ENCODE measurements at places on chromosomes 2 and 18. TPM values are rescaled to one million over a fixed set of nuclear protein-coding genes. Genes with fewer than 3 reads are reported as not detected.

- H3K27ac ChIP-seq = no peak overlapping the region
- no peaks in the 10 kb centered on the region for H3K27me3 ChIP-seq
- H3K36me3 ChIP-seq = no peaks in the 10 kb centered on the region
- no peak overlapping the region for H3K4me3 ChIP-seq
- H3K4me1 ChIP-seq = no peaks in the 10 kb centered on the region
- no peak for DNase-seq
Observed at GRCh38 chr2:178845566-178846457, 38.6 kb upstream of the TTN start.

DNA sequence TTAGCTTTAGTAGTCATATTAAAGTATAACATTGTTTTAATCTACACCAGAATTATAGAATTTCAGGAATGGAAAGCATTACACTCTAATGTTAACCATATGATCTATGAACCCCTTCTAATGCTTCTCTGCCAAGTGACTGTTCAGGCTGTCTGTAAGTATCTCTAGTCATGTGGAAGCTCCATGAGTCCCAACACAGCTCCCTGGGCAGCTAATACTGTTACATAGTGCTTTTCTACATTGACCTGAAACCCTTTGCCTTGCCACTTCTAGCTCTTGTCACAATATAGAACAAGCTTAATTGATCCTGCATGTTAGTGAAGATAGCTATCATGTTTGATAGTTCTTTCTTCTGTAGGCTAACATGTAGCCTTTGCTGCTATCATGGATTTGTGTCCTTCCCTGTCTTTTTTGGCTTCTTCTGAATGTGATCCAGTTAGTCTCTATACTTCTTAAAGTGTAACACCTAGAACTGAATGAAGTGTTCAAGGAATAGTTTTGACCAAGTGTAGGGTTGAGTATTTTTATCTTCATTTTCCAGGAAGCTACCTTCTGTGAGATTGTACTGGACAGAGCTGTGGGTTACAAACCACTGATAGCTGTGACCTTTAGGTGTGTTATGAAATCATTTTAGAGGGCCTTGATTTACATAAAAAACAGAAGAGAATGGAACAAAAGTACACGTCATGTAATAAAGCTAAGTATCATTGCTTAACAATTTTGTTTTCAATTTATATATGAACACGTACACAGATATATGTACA, 23.7 kb downstream of the BABAM2 start:
- H3K27ac ChIP-seq = no peak overlapping the region
- H3K36me3 ChIP-seq = no peaks in the 10 kb centered on the region
- H3K4me3 ChIP-seq = no peak overlapping the region
- no peaks in the 10 kb centered on the region for H3K27me3 ChIP-seq

GRCh38 chr2:54422072-54422581, 34.0 kb upstream of the SPTBN1 start:
- H3K36me3 ChIP-seq = no peaks in the 10 kb centered on the region
- peak; percentile 22 for DNase-seq
- no peaks in the 10 kb centered on the region for H3K4me1 ChIP-seq
- H3K27ac ChIP-seq = no peak overlapping the region
- peak overlapping the region; percentile 6 for H3K4me3 ChIP-seq
- no peaks in the 10 kb centered on the region for H3K27me3 ChIP-seq

GRCh38 chr18:10475654-10476291, 21.3 kb downstream of the APCDD1 start:
- DNase-seq = no peak
- no peak overlapping the region for H3K27ac ChIP-seq
- H3K36me3 ChIP-seq = no peaks in the 10 kb centered on the region

DNA sequence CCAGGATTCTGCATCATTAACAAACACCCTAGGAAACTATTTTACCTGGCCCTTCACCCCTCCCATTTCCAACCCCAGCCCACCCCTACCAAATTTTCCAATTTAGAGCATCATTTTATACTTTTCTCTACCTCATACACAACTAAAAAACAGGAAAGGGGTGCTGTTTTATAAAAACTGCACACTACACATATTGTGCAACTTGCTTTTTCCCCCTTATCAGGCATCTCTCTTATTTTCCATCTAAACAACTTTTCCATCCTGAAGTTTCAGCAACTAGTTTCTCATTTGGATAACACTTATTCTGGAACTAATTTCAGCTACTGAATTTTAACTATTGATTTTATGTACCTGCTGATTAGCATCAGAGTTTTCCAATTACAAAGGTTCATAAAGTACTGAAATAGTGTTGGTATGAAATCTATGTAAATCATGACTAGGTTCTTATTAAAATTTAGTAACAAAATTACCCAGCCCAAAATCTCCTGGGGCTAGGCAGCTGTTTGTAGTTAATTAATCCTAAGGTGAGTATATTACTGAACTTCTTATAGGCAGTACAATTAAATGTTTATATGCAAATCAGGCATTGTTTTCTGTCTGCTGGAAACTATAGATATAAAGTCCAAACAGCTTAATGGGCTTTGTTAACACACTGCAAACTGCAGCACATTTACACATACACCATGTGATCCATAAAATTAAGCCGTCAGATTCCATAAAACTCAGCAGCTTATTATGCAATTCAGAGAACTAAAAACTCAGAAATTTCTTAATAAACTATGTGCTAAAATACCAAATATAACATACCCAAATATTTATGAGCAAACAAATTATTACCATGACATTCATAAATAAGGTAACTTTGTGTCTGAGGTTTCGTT, 7.9 kb downstream of the SF3B1 start:
- no peak for DNase-seq
- peaks cover 9% of the 10 kb centered on the region for H3K36me3 ChIP-seq
- peaks cover 72% of the 10 kb centered on the region for H3K4me1 ChIP-seq
- no peaks in the 10 kb centered on the region for H3K27me3 ChIP-seq
- H3K4me3 ChIP-seq = peak overlapping the region; percentile 0

GRCh38 chr2:195338856-195339255, 318.2 kb upstream of the SLC39A10 start:
- no peak overlapping the region for H3K4me3 ChIP-seq
- H3K27me3 ChIP-seq = no peaks in the 10 kb centered on the region
- H3K36me3 ChIP-seq = no peaks in the 10 kb centered on the region
- no peak overlapping the region for H3K27ac ChIP-seq
- H3K4me1 ChIP-seq = no peaks in the 10 kb centered on the region

DNA sequence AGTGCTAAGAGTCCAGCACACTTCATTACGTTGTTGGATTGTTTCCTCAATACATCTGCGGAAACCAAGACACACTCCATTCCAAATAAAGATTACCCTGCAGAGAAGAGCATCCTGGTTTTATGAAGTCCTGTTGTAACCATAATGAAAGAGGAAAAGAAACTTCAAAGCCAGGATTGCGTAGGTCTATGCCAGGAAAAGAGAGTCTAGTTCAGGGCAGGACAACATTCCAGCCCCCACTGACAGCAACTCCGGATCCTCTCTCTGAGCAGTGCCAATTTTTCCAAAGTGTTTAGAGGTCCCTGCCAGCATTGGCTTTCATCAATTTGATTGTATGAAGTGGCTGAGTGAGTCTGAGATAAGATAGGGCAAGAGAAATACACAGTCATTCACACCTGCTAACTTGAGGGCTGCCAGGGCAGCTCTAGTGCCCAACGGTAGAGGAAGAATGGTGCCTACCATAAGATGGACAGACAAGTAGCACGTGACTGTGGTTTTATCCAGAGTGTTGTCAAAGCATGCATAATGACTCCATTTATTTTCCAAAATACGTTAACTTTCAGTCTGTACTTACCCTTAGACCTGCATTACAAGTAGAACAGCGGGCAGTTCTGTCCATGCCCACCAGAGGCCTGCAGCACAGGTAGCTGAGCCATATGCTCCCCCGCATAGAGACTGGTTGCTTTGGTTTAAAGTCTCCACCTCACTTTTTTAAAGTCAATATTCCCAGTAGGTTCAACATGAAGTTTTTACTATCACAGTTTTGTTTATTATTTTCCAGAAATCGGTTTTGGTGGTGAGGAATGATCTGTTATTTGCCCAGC, 23.7 kb downstream of the PIEZO2 start:
- H3K4me1 ChIP-seq = no peaks in the 10 kb centered on the region
- no peaks in the 10 kb centered on the region for H3K27me3 ChIP-seq
- no peak for DNase-seq
- H3K27ac ChIP-seq = no peak overlapping the region
- no peaks in the 10 kb centered on the region for H3K36me3 ChIP-seq

DNA sequence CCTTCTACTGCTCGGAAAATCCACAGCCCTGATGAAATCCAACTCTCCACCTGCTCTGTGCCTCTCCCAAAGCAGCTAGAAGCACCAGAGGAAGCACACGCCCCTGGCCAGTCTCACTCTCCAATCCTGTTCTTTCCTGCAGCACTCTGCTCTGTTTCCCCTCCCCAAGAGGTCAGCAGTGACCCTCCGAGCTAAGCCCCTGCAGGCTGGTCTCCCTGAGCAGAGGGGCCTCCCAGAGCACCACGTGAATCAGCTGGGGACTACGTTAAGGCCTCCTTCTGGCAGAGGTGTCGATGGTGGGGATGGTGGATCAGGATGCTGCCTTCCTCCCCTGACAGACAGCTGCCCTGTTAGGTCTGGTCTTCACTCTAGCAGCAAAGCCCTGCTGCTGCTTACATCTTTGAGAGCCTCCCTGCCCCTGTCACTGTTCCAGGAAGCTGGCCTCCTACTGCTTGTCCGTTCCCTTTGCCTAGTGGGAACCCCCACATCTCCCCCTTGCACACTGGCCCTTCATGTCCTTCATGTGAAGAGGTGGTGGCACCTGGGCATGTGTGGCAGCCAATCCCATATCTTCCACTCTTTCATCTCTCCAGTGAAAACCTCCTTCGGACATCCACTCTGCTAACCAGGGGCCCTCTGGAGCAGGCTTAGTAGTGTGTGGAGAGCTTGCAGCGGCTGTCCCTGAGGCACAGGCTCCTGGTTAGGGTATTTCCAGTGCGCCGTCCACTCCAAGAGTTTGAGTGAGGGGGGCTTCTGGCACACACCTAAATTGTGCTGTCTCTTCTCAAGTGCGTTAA, 307.5 kb upstream of the HS6ST1 start:
- no peak overlapping the region for H3K27ac ChIP-seq
- no peaks in the 10 kb centered on the region for H3K36me3 ChIP-seq
- no peaks in the 10 kb centered on the region for H3K4me1 ChIP-seq
- no peak overlapping the region for H3K4me3 ChIP-seq
- DNase-seq = no peak
- H3K27me3 ChIP-seq = no peaks in the 10 kb centered on the region

DNA sequence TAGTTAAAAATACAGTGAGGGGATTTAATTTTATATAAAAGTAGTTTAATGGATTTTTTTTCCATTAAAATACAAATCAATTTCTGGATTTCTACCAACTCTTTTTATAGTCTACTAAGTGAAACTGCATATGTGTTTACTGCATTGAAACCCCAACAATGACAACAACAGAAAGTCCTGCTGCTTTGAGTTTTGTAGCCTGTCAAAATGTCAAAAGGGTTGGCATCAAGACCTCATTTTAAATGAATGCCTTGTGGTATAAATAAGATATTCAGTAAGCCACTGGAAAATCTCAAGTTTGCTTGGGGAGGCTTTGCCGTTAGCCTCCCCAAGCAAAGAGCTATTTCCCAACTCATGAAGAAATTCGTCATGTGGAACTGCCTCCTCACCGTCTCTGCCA, 440.3 kb upstream of the HNMT start:
- no peak overlapping the region for H3K4me3 ChIP-seq
- H3K27ac ChIP-seq = no peak overlapping the region
- DNase-seq = no peak
- no peaks in the 10 kb centered on the region for H3K4me1 ChIP-seq
- H3K27me3 ChIP-seq = no peaks in the 10 kb centered on the region

DNA sequence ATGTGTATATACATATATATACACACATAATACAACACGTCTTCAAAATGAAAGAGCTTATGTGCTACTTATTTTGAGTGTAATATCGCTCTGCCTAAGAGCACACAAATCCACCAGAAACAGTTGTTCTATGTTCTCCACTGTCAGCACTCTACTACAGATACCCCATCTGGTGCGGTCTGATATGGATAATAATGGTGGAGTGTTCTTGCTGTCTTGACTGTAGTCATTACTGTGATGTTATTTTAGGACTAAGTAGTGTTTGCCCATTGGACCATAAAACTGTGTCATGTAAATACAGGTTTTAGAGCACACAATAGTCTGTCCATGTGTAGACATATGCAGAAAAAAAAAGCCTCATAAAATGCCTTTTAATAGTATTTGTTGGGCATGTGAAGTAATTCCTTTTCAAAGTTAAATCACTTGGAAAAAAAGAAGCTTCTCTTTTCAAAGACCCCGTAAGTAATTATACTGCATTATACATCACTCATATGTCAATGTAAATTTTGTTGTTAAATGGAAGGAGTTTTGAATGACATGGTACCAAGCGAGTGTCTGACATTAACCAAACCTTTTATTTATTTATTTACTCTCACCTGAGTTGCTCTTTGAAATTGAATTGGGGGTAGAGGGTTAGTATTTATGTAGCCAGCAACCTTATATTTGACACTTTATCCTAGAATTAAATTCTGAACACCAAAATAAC, 1249.2 kb upstream of the ZEB2 start:
- no peaks in the 10 kb centered on the region for H3K4me1 ChIP-seq
- no peak overlapping the region for H3K4me3 ChIP-seq
- no peak for DNase-seq

DNA sequence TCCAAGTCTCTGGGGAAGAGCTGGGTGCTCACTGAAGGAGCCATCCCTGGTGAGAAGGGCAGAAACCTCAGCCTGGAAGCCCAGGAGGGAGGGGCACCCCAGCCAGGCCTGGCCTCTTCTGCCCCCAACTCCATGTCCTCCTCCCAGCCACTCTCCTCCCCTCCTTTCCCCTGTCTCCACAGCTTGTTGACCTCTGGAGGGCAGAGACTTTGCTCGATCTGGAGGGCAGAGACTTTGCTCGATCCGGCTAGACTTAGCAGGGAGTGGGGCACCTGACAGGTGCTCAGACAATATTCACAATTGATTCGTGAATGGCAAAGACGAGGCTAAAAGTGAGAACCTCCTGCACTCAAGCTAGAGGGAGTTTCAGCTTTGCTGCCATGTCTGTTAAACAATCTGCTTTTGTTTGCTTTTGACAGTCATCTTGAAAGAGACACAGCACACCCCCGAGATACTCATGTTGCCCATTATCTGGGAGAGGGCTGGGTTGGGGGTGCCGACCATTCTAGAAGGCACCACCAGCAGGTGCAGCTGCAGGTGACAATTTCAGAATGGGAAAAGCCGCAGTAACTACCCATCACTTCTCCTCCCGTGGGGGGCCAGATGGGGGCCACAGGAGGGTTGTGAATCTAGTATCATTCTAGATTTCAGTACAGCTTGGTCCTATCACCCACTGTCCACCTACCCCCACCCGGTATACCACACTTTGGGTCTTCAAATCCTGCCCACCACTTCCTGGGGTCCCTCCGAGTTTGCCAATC, 54.8 kb downstream of the DNMT3A start:
- H3K27ac ChIP-seq = no peak overlapping the region
- no peak for DNase-seq
- peak overlapping the region; percentile 34 for H3K4me3 ChIP-seq
- no peaks in the 10 kb centered on the region for H3K27me3 ChIP-seq
- H3K36me3 ChIP-seq = peaks cover 8% of the 10 kb centered on the region

Gene CAPN14
- total RNA-seq = 0.40 TPM

Gene IL36B
- total RNA-seq = not detected

Gene TMEM163
- total RNA-seq = not detected

Gene FEV
- total RNA-seq = not detected

Gene LIMS4
- total RNA-seq = 0.91 TPM

All from CD8-positive, alpha-beta memory T cell (primary cell).